NCI-H2171 treated with DMSO at 0.1 percent for 48 hours (cell line): ENCODE measurements at places on chromosomes 4 and X.

GRCh38 chr4:7362862-7363430 lies 71.8 kb downstream of the PSAPL1 start:
- DNase-seq = no peak

DNA sequence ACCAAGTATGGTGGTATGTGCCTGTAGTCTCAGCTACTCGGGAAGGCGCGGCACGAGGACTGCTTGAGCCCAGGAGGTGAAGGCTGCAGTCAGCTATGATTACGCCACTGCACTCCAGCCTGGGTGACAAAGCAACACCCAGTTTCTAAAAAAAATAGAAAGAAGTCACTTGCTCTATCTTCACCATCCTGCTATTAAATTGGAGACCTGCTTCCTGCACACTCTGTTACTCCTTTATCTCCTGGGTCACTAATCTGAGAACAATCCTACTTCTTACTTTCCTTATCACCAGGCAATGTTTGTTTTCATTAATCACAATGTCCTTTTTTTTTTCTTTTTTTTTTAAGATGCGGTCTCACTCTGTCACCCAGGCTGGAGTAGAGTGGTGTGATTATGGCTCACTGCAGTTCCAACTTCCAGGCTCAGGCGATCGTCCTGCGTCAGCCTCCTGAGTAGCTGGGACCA lies 16.2 kb downstream of the PRKX start:
- peak; percentile 11 for DNase-seq

GRCh38 chr4:102579794-102580462 lies 78.8 kb downstream of the NFKB1 start:
- DNase-seq = no peak

GRCh38 chrX:8235026-8235425 lies 64.0 kb upstream of the VCX2 start:
- DNase-seq = peak; percentile 37

GRCh38 chrX:107646735-107647134 lies 18.4 kb downstream of the PRPS1 start:
- DNase-seq = no peak

GRCh38 chrX:129115104-129115503 lies 408.2 kb downstream of the SMARCA1 start:
- DNase-seq = peak; percentile 47

- DNase-seq = no peak
Measured at GRCh38 chr4:41799126-41799525, 50.6 kb upstream of the PHOX2B start.

- no peak for DNase-seq
Measured at GRCh38 chr4:37225778-37226177, 18.8 kb upstream of the NWD2 start.

- no peak for DNase-seq
Measured at GRCh38 chr4:121180558-121180957, 16.4 kb upstream of the TNIP3 start.

GRCh38 chrX:103475381-103475780 lies 43.9 kb downstream of the RAB40A start:
- DNase-seq = no peak

GRCh38 chr4:53057679-53058078 lies 195.6 kb downstream of the RASL11B start:
- DNase-seq = peak; percentile 23

GRCh38 chr4:478373-478772 lies 20.6 kb downstream of the ZNF721 start:
- DNase-seq = no peak

- DNase-seq = no peak
Measured at GRCh38 chrX:108211301-108211700, 119.7 kb downstream of the ATG4A start.

DNA sequence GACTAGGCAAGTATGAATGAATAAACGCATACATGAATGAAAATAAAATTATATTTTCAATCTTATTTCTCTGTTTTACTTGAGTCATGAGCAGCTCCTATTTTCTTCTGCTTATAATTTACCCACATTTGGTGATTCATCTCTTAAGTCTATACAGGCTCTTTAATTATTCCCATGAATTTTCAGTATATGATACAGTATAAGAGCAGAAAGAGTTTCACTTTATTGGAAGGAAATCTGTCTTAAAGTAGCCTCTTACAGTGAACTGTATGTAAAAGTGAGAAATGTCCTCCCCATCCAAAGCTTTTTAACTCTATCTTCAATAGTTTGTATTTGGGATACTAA lies 50.8 kb downstream of the TMEM165 start:
- DNase-seq = no peak

DNA sequence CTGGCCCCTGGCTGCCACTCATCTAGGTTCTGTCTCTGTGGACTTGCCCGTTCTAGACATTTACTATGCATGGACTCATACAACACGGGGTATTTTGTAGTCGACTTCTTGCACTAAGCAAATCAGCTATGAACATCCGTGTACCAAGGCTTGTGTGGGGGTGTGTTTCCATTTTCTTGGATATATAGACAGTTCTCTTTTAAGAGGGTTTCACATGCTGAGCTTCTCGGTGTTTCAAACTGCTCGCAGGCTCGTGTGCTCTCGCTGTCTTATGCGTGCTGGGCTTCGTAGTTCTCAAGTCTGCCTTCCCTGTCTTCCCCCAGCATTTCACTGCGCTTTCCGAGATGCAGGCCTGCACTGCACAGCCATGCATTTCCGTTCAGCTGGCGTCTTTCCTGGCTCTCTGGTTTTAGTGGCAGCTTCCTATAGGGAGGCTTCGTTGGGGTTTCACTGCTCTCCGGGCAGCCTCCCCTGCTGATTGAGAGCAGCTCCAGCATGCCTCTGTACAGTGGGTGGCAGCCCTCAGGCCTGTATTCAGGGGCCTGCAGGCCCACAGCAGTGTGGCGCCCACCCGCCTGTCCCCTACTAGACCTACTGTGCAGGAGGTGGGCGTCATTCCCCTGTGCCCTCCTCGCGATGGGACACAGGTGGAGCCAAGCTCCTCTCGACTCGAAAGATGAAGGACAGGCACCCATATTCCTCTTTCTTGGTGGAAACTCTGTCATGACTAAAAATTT lies 27.6 kb downstream of the ZBTB49 start:
- no peak for DNase-seq

DNA sequence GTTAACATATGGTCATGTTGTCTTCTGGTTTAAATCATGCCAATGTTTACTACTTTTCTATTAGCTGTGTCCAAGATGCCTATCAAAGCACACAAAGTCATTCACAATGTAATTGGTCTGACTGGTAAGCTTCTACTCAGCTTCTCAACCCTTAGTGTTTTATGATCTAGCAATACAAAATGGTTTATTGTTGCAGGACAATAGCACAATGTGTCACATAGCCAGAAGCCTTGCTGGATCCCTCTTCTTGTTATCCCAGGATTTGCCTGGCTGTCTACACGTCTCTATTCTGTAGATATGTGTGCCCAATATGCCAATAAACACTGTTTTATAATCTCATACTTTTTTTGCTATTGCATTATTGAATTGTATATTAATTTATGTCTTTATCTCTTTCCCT lies 1111.0 kb upstream of the AGA start:
- DNase-seq = no peak

GRCh38 chr4:11814758-11815157 lies 386.1 kb upstream of the HS3ST1 start:
- DNase-seq = peak; percentile 2

DNA sequence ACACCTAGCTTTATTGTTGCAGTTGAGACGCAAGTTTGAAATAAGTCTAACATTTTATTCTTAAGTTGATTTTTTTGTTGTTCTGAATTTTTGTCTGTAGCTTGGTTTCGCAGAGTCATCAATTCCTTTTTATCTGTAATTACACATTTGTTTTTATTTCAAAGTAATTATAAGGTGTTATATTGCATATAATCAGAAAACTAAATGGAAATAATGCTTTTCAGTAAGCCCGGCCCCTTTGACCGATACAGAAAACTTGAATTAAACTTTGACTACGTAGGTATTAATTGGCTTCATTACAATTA lies 2.1 kb downstream of the KDM6A start:
- DNase-seq = no peak

- no peak for DNase-seq
Measured at GRCh38 chrX:88397551-88397950, 349.5 kb upstream of the CPXCR1 start.

- DNase-seq = no peak
Measured at GRCh38 chrX:1041091-1041490, 171.4 kb downstream of the CRLF2 start.

DNA sequence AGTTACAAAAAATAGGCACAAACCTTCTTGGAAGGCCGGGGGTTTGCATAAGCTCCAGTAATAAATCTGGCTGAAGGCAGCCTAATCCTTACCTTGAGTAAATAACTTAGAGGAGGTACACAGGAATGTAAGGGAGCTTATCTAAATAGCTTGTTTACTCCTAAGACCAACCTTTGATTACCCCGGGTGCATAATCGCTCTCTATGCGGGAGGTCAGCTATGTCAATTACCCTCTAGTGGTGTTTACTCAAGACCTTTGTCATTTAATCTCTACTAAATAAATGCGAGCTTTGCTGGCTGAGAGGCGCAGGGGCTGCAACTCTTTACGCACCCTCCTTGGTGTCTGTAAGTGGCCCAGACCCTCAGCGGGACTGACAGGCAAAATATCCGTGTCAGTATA lies 50.2 kb upstream of the MAP9 start:
- DNase-seq = no peak

- no peak for DNase-seq
Measured at GRCh38 chr4:7201420-7202305, 9.3 kb downstream of the SORCS2 start.

GRCh38 chr4:152500800-152501434 lies 35.0 kb downstream of the FBXW7 start:
- peak; percentile 61 for DNase-seq

GRCh38 chr4:180641495-180641894 lies 1601.7 kb upstream of the TENM3 start:
- no peak for DNase-seq

GRCh38 chrX:45715748-45716147 lies 515.1 kb upstream of the DIPK2B start:
- DNase-seq = no peak

DNA sequence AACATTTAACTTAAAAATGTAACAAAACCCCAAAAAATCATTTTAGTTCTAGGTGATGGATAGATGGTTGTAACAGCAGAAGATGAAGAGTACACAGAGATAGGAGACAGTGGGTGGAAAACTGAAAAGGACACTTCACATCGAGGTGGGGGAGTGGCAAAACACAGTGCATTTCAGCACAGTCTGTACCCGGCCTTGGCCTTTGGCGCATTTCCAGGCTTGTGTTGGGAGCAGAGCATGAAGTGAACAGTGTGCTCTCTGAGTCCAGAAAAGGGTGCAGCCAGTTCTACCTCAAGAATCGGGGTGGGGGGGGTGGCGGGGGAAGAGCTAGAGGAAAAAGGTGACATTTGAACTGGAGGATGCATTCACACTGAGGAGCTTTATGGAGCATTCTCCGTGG lies 4.3 kb downstream of the TSPYL2 start:
- no peak for DNase-seq

DNA sequence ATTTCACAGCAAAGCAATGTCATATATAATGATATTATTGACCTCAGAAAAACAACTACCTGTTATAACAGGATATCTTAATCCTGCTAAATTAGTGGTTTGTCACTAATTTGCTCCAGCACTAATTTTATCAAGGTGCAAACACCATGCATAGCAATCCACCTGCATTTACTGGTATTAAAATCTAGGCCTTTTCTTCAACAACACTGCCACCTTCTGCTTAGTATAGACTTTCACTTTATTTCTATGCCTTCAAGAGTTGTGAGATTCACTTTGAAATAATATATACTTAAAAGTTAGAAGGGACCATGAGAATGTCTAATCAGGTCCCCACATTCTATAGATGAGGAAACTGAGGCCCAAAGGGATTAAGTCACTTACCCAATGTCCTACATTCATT lies 82.1 kb upstream of the IQCM start:
- DNase-seq = peak; percentile 30

GRCh38 chr4:118034053-118034785 lies at the start of gene NDST3:
Gene NDST3 (plus strand): TSS chr4:118034486. CDS start chr4:118053911, 19,425 bp downstream.
- DNase-seq = peak; percentile 73

GRCh38 chrX:148976571-148977400 lies 476.4 kb downstream of the AFF2 start:
- no peak for DNase-seq

GRCh38 chrX:38880296-38880854 lies 79.1 kb downstream of the MID1IP1 start:
- DNase-seq = no peak

DNA sequence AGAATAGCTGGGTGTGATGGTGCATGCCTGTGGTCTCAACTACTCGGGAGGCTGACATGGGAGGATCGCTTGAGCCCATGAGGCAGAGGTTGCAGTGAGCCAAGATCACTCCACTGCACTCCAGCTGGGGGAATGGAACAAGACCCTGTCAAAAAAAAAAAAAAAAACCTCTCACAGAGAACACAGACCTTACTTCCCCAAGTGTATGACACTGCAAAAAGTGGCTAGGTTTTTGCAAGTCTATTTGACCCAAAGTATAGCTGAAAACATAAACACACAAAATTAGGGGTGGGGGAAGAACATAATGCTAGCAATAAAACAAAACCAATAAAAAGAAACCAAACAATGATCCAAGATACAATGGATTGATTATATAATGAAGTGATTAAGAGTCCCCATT lies 6.7 kb downstream of the LAMP2 start:
- no peak for DNase-seq

GRCh38 chr4:53676402-53676871 lies 85.2 kb upstream of the LNX1 start:
- DNase-seq = no peak

GRCh38 chr4:185013417-185014125 lies 4.7 kb upstream of the HELT start:
- DNase-seq = no peak

GRCh38 chr4:8819473-8820177 lies 52.0 kb downstream of the HMX1 start:
- DNase-seq = no peak

- DNase-seq = peak; percentile 59
Measured at GRCh38 chr4:185470501-185471195, 885 bp downstream of the CCDC110 start.

GRCh38 chr4:77010841-77011354 lies 61.3 kb downstream of the SEPTIN11 start:
- no peak for DNase-seq

- DNase-seq = no peak
Measured at GRCh38 chrX:120857240-120857639, 18.4 kb downstream of the CT47B1 start.

GRCh38 chr4:161581262-161582230 lies 582.3 kb downstream of the FSTL5 start:
- DNase-seq = no peak

DNA sequence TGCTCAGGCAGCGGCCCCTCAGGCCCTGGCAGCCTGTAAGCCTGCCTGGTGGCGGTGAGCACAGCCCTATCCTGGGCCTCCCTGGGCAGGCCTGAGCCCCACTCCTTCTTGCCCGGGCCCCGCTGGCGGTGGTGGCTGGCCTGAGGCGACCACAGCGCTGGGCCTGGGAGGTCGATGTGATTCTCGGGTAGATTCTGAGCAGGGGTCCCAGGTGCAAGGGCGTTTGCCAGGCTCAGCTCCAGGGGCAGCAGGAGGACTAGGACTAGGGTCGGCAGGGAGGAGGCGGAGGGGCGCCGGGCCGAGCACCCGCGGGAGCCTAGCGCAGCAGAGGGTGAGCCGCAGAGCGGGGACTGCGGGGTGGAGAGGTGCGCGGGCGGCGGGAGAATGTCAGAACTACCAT lies 17.0 kb downstream of the FAM9A start:
- no peak for DNase-seq
